ENCODE measurements at places on chromosomes 13 and 19. TPM values are rescaled to one million over a fixed set of nuclear protein-coding genes. Genes with fewer than 3 reads are reported as not detected.

DNA sequence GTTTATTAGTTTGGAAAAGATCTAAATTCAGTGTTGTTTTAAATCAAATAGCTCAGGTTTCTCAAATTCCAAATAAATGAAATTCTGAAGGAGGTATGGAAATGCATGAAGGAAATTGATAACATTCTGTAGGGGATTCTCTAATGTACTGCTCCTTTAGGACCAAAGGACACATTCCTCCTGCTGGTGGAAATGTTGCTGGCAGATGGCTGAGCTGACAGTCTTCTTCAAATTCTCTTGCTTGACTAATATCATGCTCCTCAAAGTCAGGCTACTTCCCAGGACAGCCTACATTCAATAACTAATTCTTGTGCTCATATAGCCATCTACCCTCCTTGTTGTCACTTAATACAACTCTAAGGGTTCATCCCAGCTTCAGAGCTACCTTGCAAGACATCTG, 1118.5 kb downstream of the PCDH9 start:
- no peak for DNase-seq

GRCh38 chr19:8206147-8207087, 2.8 kb upstream of the CERS4 start:
- DNase-seq, result no peak

DNA sequence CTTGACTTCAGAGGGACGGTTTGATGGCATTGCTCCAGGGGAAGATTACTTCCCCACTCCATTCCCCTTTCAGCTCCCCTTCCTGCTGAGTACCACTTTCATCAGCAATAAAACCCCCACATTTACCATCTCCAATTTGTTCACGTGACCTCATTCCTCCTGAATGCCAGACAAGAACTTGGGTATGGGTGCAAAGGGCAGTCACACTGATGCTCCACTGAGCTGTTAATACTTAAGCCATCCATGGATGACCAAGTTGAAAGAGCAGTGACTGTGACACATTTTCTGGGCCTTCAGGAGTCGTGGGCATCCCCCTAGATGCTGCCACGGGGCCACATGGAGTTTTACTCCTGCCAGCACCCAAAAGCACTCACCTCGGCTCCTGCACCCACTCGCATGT, 93.1 kb downstream of the STOML3 start:
- DNase-seq, result no peak

DNA sequence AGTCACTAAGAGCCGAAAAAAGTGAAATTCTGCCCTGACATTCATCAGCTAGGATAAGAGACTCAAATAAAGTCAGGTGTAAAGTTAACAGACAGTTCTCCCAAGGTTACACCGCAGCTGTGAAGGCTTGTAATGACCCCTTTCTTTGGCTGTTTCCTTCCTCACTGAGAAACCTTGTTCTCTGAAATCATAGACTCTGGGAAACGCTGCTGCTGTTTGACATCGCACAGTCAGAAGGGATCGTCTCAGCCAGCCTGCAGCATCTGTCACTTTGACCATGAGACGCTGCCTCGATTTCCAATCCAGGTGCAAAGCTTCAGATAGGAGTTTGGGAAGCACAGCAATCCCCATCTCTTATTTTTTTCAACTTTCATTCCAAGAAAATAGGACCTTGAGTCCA, 678 bp downstream of the BCAT2 start:
- no peak for DNase-seq

Gene INAFM1
- total RNA-seq, result 3.3 TPM

GRCh38 chr19:42091742-42092141, 15.8 kb downstream of the ZNF574 start:
- DNase-seq, result no peak

DNA sequence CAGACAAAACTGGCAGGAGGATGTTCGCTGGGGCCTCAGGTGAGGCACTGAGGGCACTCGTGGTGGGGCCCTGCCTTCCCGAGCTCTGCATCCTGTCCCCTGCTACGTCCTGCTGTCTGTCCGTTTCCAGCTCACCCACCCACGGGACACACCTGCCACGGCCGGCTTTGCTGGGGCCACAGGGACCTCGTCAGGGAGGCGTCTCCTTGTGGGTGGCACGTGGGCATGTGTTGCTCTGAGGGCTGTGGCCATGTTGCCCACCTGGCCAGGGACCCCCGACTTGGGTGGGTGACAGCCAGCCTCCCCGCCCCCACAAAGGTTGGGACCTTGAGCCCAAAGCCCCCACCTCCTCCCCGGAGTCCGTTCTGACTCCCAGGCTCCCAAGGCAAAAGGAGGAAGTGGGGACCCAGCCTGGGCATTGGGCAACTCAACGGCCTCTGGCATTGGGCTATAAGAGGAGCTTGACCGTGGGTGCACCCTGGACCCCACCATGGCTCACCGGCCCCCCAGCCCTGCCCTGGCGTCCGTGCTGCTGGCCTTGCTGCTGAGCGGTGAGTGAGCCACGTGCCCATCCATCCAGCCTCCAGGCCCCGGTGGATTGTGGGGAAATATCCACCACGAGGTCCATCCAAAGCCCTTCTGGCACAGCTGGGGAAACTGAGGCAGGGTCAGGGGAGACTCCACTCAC, at the start of gene PRTN3:
PRTN3 (plus strand) TSS at position 481 of the 688 bp plus-strand sequence; CDS start at position 491, 10 bp downstream.
- DNase-seq, result no peak

DNA sequence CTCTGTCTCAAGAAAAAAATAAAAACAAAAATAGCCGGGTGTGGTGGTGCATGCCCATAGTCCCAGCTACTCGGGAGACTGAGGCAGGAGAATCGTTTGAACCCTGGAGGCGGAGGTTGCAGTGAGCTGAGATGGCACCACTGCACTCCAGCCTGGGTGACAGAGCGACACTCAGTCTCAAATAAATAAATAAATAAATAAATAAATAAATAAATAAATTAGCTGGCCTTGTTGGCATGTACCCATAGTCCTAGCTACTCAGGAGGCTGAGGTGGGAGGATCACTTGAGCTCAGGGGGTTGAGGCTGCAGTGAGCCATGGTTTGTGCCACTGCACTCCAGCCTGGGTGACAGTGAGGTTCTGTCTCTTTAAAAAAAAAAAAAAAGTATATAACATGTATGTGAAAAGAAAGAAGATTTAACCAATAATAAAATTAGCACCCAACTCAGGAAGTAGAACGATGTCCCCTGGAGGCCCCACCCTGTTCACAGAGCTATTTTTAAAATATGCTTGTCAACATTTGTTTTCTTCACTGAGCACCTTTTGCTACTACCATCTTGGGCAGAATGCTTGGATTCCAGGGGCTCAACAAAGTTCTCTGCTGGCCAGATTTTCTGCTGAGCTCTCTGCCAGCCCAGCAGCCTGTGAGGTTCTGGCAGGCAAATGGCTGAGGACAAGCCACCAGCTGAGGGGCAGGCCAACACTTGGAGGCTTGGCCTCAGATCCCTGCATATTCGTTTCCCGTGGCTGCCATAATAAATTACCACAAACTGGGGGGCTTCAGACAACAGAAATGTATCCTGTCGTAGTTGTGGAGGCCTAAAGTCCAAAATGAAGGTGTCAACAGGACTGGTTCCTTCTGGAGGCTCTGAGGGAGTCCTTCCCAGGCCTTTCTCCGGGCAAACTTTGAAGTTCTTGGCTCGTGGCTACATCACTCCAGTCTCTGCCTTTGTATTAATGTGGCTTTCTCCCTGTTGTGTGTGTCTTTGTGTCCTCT, 5.2 kb downstream of the SLC25A42 start:
- DNase-seq, result no peak

Gene TBXA2R
- 0.65 TPM for total RNA-seq

DNA sequence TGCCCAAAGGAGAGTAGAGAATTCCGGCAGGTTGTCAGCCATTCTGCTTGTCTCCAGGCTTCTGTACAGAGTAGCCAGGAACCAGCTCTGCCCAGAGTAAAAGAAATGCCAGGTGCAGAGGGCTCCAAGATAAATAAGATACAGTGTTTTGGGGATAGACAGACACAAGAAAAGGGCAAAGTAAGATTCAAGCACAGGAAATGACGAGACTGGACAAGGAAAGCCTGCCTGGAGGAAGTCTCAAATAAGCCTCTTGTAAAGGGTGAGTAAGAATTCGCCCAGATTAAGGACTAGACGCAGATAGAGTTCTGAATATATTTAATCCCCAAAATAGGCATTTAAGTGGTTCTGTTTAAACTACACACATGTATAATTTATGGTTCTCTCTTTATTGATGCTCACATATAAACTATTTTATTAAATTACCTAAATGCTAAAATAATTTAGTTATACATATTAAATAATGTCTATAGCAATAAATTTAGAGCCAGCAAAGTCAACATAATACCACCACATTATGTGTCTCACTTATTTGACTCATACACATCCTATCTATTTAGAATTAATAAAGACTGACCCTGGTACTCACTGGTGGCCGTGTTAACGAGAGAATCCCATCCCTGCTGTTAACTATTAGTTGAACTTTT, 98.4 kb upstream of the RAP2A start:
- DNase-seq, result no peak

GRCh38 chr13:72383646-72384045, 343.8 kb downstream of the MZT1 start:
- DNase-seq, result no peak

Gene GSX1
- not detected for total RNA-seq

DNA sequence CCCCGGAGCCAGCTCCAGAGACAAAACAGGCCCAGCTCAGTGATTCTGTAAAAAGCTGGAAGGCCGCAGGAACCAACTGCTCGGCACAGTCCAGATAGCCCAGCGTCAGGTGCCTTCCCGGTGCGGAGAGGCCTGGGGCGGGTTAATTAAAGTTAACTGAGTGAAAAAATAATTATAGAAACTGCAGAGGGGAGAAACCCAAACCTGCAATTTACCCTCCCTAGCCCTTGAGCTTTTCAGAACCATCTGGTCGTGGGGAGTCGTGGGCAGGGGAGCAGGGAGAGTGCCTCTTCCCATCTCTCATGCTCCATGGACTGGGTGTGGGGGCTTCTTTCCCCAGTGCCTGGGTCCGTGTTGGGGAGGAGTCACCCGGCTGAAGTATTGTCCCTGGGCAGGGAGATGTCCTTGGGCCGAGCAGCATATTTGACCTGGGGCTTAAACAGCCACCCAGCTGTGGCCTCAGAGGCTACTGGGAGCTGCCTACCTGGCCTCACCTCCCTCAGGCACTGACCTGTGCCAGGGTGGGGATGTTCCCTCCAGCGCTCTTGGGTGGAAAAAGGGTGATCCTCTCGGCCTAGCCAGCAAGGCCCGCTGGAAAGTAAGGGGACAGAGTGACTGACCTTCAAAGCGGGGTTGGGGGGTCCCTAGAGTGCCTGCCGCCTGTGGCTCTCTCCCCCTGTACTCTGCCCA, 65.9 kb downstream of the CHST8 start:
- DNase-seq, result peak; percentile 15

- DNase-seq, result no peak
Measured at GRCh38 chr13:91359631-91360030, 12.1 kb downstream of the MIR17HG start.

DNA sequence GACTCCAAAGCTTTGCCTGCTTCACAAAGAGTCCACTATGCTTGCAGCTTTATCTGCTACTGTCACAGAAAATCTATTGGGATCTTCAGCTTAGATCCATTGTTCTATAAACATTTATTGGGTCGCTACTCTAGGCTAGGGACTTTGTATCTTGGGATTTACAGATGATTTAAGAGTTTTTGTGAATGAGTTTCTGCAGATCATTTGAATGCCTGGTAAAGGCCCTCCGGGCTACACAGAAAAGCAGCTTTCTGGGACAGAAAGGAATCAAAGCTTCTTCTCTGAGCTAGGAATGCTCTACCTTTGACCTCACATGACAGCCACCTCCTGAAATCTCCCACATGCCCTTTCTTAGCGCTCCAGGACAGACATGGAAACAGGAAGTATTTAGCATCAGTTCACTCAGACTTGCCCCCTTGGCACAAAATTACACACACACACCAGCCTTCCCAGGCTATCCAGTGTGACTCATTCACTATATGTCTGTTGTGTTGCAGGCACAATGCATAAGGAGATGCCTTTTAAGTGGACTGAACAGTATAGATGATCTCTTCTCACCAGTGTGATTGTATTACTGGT, 492.4 kb downstream of the DACH1 start:
- no peak for DNase-seq

Gene CCL25
- not detected for total RNA-seq

Gene SIAH3
- under 0.01 TPM for total RNA-seq

- no peak for DNase-seq
Measured at GRCh38 chr13:40798380-40798779, 9.0 kb downstream of the SLC25A15 start.

GRCh38 chr13:50916701-50917184, 7.2 kb downstream of the RNASEH2B start:
- no peak for DNase-seq

DNA sequence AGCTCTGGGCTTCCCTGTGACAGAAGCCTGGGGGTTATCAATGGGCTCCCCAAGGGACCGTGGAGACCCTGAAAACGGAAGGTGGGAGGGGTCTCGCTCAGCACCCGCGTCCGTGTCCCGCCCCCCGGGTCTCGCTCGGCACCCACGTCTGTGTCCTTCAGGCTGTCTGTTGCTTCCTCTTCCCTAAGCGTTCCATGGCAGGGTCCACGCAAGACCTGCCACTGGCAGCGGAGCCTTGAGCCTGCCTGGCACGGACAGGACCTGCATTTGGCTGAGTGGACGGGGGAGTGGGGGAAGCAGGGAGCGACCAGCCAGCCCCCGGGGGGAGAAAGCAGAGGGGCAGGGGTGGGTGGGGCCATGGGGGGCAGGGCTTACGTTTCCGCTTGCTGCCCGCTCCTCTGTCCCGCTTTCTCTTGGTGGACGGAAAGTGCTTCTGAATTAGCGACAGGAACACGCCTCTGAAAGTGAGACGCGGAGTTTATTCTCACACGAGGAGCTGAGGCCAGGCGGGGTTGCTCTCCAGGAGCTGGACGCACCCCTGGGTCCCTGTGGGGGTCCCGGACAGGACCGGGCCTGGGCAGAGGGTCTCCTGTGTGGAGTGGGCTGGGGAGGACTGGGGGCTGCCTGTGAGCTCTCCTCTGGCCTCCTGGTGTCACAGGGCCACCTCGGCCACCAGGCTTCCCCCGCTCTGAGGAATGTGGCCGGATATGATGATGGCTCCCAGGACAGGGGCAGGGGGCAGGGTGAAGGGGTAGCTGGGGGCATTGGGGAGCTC, 12.0 kb downstream of the GPX4 start:
- DNase-seq, result no peak

- DNase-seq, result no peak
Measured at GRCh38 chr19:53311044-53311443, 22.5 kb upstream of the ZNF845 start.

GRCh38 chr19:40726279-40726678, 9.4 kb downstream of the ITPKC start:
- no peak for DNase-seq

All from omental fat pad (tissue), 4 donors.